Hematopoietic multipotent progenitor cell (in vitro differentiated cells): ENCODE measurements at places on chromosomes 6 and 20.

DNA sequence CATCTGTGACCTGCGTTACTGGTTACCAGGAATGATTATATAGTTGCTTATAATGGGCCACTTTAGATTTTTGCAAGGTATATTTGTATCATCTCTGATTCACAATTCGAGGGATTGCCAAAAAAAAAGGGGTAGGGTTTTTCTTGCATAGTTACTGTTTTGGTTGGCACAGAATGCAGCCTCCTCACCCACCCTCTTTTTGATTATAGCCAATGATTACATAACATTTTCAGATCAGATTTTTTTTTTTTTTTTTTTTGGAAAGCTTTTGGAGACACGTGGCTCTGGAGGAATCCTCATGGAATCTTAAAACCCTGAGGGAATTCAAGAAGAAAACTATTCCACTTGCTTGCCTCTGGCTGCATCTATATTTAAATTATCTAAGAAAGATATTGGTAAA lies 53.7 kb downstream of the UST start:
- DNase-seq, result no peak

DNA sequence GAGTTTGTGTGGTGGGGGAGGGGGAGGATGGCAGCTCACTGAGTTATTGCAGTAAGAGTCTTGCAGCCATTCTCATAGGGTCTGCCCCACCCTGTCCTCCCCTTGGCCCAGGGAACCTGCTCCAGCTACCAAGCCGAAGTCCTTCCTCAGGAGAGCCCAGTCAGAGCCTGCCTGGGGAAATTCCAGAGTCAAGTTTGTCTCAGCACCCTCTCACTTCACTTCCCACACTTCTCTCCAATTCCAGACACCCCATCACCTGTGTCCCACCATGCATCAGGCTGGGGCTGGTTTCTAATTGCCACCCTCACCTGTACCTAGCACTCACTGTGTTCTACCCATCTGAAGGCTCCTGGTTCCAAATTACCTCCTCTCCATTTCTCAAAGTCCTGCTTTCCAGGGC lies 10.3 kb upstream of the SLC22A16 start:
- DNase-seq, result no peak

GRCh38 chr20:63897978-63898561 lies 3.1 kb downstream of the DNAJC5 start:
- DNase-seq, result no peak

DNA sequence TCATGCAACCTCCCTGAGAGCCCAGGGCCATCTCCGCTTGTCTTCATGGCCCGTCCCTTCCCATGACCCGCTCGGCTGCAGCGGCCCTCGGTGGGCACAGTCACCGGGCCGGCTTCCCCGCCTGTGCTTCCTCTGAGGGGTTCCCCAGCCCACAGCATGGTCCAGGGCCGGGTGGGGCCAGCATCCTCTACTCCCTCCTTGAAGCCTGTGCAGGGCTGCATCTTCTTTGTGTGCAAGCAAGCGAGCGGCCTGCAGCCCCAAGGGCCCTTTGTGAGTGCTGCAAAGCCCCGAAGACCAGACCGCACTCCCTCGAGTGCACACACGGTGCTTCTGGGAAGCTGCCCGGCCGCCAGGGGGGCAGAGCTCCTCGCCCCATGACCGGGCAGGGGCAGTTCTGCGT lies 265.8 kb downstream of the TAF4 start:
- no peak for DNase-seq

GRCh38 chr20:56860413-56860812 lies 231.3 kb downstream of the TFAP2C start:
- DNase-seq, result no peak

- no peak for DNase-seq
These were observed 130.6 kb downstream of the TBX18 start for GRCh38 chr6:84633771-84634170.

DNA sequence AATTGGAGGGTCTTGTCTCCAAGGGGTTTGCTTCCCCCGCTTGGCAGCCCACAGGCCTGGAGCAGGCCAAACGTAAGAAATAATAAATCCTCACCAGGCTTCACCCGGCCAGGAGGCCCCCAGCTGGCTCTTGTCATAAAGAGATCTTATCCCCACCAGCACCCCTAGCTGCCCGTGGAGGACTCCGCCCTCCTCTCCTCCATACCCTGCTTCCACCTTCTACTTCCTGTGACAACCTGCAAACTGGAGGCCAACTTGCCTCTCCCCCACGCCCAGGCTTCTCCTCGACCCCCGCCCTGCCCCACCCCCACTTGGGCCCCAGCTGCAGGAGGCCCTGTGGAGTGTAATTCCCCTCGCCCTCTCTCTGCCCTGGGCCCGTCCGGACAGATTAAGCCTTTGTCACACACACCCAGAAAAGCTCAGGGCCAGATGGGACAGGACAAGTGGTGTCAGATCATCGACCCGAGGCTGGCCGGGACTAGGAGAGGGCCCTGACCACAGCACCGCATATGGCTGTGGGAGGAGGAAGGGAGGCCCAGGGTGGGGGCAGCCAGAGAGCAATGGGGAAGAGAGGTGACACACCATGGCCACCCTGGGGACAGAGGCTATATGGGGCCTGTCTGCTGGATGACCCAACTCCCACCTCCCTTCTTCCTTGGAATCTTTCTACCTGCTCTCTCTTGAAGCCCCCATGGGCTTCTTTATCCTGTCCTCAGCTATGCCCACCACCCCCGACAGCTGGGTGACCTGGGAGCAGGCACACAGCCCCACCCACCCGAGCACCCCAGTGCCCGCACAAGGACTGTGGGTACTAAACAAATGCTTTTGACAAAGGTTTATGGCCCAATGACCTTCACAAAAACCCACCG lies 3.9 kb downstream of the NOL4L start:
- DNase-seq, result no peak

- no peak for DNase-seq
These were observed 37.1 kb upstream of the EZR start for GRCh38 chr6:158856261-158856660.

GRCh38 chr6:90319044-90319443 lies 22.4 kb upstream of the BACH2 start:
- no peak for DNase-seq

DNA sequence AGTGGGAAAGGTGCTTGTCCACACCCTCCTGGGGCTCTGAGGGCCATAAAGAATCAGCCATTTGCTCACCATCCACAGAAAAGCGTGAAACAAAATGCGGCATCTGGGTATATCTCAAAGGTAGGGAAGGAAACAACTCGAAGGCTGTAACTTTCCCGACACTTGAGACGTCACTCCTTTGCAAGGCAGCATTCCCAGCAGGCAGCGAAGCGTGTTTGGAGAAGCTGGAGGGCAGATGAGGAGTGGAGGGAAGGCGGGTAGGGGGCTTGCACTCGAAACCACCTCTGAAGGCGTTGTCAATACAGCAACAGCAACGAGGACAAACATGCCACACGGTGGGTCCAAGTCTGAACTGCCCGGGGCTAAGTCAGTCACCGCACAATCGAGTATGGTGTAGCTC lies 98.4 kb downstream of the FOXC1 start:
- DNase-seq, result no peak

- DNase-seq, result no peak
These were observed 73.1 kb upstream of the PLCB4 start for GRCh38 chr20:8995761-8996160.

GRCh38 chr20:44520881-44521280 lies 989 bp downstream of the SERINC3 start:
- no peak for DNase-seq

GRCh38 chr6:49609285-49609684 lies 27.4 kb downstream of the RHAG start:
- DNase-seq, result no peak

- DNase-seq, result no peak
These were observed 1.8 kb downstream of the RIPOR2 start for GRCh38 chr6:24933868-24934401.

DNA sequence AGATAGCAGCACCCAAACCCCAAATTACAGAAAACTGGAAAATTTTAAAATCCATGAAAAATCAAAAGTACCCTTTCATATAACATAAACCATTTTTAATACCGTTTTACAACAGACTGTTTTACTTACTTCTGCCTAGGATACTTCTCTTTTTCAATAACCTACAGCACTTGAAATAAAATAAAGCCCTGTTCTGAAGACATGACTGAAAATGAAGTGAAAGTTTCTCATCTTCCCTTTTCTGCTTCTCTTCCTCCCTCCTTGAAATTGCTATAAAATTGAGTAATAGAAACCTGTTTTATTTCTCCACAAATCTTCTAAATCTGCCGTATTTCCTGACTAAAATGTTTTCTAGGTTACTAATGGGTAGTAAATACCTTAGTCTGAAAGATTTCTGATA lies 20.3 kb downstream of the MMS22L start:
- no peak for DNase-seq

DNA sequence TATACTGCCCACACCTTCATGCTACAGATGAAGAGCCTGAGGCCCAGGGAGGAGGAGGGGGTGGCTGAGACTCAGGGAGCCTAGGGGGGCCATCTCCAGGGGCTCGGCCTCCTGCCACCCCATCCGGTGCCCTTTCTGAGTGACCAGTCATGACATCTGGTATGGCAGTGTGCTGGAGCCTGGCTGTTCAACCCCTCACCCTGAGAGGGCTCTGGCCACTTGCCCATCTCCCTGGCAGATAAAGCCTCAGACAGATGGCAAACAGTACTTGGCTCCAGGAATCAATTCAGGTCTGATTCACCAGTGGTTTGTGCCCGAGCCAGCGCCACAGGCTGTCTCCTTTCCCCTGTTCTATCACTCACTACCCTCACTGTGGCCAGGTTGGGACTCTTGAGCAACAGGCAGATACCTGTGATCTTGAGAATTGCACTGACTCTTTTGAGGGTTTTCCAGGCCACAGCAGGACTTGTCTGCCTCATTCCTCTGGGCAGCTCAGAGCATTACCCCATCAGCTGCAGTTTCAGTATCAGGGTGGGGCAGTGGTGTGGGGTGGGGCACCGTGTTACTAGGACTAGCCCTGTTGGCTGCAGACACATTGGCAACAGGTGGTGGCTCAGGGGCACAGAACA lies 22.8 kb downstream of the SRSF3 start:
- DNase-seq, result no peak

DNA sequence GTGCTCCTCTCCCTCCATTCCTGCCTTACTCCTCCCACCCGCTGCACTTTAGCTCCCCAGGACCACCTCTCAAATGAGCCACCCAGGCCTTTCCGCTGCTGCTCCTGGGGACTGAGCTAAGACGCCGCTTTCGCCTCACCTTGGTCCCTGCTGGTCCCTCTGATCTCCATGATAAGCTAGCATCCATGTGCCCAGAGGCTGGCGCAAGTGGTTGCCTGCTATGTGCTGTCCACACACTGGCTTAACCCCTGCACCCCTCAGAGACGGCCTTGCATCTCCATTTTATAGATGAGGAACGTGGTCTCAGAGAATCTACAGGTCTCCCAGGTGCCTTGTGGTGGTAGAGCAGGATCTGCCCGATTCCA lies 160.1 kb upstream of the PMEPA1 start:
- no peak for DNase-seq

DNA sequence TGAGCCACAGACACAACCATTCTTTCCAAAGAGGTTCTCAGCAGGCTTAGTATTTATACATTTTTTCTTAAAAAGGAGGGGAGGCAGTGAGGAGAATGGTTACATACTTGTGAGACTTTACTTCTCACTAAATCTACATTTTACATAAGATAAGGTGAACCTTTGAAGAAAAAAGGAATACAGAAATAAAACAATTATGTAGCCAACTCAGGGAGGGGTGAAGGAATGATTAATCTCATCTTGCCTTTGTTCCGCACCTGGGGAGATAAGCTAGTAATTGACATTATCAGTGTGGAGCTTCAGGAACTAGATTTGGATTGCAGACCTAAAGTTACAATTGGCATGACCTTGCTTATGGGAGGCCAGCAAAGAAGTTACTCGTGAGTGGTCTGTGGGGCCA lies 221.8 kb upstream of the GGTLC1 start:
- DNase-seq, result no peak

DNA sequence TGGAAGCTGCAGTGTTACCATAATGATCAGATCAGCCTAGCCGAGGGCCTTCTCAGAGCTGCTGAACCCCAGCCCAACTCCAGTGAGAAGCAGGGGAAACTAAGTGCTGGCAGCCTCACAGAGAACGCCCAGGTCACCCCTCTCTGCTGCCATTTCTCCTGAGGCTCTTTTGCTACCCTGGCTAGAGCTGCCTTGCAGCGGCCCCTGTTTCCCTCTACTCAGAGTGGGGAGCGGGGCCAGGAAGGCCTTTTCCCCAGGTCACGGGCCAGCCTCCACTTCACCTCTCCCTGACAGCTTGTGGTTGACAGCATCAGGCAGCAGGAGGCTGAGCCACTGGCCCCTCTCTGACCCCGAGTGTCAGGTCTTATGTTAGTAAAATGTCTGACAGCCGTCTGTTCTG lies 22.7 kb downstream of the ACTR5 start:
- DNase-seq, result no peak

GRCh38 chr6:30769088-30769852 lies 24.9 kb upstream of the IER3 start:
- DNase-seq, result peak; percentile 47

- no peak for DNase-seq
These were observed 109.2 kb downstream of the ESR1 start for GRCh38 chr6:151916680-151917164.

DNA sequence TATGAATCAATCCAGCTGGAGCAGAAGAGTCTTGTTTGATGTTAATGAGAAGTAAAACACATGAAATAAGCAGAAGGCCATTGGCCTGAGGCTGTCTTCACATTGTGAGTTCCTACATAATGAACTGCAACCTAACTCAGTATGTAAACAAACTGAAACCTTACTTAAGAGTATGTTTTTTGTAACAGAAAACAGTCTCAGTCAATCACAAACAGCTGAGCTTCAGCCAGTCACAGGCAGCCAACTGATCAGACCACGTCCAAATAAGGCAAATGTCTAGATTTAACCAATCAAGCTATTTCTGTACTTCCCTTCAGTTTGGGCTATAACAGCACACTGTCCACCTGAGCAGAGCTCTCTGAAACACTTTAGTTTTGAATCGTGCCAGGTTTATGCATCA lies 234.7 kb downstream of the TRDN start:
- no peak for DNase-seq

GRCh38 chr6:67683960-67684359 lies 951.1 kb upstream of the ADGRB3 start:
- no peak for DNase-seq

DNA sequence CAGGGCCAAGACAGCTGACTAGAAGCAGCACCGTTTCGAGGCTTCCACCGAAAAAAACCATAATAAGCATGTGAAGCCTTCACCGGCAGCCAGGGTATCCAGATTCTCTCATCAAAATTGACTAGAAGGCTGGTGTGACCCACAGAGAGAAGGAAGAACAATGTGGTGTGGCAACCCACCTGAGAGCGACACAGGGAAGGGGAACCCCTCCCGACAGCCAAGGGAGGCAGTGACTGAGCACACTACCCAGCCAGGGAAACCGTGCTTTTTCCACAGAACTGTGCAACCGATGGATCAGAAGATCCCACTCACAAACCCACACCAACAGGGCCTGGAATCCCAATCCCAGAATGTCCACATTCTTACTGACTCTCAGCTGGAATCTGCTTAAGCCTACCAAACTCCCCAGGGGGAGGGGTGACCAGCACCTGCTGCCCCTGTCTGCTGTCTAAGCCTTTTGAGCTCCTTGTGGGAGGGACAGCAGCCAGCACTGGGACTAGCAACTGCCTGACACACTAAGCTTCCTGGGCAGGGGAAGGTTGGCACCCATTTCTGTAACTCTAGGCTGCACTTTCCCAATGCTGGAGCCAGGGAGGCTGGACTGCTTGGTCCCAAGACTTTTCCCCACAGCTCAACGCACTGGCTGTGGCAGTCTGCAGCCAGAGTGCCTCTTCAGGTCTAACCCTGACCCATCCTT lies 231.9 kb upstream of the FAM83B start:
- DNase-seq, result no peak
